ENCODE measurements at places on chromosomes 2 and 18.

GRCh38 chr2:180776921-180777320 is 203.5 kb upstream of the UBE2E3 start:
- DNase-seq = no peak

DNA sequence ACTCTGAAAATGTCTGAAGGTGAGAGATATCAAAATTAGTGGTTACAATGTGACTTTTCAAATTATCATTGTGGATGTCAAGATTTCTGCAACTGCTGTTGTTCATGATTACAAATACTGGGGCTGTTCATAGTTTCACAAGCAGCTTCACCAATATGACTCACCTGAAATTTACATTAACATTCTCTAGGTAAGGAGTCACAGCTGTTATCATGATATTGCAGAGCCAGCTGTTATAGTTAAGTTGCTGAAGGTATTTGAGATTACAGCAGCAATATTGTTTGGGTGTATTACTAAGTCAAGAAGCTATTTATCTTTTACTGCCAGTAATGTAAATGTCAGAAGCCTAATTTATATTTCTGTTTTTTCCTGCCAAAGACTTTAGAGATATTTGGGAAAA is 140.0 kb downstream of the MC4R start:
- DNase-seq = no peak

DNA sequence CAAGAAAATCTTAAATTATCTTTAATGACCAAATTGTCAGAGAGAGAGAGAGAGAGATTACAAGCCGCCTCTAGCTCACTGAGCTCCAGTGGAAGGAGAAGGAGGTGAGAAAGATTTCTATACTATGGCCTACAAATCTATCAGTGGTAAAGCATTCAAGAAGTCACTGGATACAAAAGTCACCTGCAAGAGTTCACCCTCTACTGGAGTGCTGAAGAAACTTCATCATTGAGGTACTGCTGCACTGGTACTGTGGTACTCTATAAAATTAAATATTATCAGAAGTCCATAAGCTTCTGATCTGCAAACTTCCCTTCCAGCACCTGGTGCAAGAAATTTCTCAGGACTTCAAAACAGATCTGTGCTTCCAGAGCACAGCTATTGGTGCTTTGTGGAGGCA is 48.3 kb upstream of the AGPS start:
- DNase-seq = no peak

DNA sequence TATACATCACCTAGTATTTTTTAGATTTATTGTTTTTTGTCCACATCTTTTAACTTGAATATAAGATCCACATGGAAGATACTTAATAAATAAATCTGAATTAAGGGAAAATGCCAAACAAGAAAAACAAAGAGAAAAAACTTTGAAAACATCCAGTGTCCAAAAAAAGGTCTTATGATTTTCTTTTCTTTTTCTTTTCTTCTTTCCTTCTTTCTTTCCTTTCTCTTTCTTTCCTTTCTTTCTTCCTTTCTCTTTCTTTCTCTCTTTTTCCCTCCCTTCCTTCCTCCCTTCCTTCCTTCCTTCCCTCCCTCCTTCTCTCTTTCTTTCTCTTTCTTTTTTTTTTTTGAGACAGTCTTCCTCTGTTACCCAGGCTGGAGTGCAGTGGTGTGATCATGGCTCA is 29.6 kb upstream of the WIPF1 start:
- no peak for DNase-seq

GRCh38 chr2:182358601-182359000 is 68.2 kb downstream of the PDE1A start:
- no peak for DNase-seq

- no peak for DNase-seq
These were observed 26.0 kb upstream of the ANXA4 start for GRCh38 chr2:69715964-69716363.

DNA sequence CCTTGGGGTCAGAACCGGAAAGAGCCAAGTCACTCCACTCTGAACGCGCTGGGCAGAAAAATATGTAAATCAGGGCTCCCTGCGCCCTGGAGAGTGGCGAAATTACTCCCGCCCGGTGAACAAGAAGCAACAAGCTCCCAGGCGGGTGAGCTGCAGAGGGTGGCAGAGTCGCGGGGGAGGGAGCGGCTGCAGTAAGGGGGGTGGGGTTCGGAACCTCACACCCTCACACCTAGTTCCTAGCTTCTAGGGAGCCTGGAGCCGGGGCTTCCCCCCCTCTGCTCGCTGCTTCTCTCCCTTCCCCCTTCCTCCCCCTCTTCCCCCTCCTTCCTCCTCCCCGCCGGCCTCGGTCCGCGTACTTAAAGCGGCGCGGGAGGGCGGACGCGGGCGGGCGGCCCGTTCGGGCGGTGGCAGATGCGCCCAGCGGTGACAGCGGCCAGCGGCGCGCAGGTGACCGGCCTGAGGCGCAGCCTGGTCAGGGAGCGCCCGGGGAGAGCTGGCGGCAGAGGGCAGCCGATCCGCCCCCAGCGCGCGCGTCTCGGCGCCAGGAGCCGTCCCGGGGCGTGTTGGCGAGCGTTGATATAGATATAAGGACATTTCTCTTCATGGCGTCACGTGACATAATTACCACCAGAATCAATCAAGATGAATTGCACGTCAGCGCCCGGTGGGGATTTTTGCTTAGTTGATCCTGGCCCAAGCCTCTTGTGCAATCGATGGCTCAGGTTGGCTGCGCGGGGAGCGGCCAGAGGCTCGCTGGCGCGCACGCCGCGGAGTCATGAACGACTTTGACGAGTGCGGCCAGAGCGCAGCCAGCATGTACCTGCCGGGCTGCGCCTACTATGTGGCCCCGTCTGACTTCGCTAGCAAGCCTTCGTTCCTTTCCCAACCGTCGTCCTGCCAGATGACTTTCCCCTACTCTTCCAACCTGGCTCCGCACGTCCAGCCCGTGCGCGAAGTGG is at the start of gene HOXD11:
HOXD11 (plus strand) TSS at position 700 of the 959 bp plus-strand sequence; CDS start at position 776, 76 bp downstream.
- no peak for DNase-seq

DNA sequence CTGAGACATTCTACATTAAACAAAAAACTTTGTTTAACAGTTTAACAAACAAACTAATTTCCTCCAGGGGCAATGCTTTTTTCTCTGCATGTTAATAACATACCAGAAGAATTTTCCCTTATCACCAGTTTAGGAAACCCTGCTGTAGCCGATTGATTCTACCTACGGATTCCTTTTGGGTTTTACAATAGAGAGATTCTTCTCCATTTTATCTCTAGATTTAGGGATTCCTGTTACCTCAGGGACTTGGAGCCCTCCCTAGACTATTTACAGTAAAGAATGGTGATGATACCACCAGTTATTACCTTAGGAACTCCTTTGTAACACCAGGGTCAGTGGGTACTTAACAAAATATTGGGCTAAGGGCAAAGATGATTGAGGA is 5.3 kb upstream of the ERICH2 start:
- DNase-seq = no peak

DNA sequence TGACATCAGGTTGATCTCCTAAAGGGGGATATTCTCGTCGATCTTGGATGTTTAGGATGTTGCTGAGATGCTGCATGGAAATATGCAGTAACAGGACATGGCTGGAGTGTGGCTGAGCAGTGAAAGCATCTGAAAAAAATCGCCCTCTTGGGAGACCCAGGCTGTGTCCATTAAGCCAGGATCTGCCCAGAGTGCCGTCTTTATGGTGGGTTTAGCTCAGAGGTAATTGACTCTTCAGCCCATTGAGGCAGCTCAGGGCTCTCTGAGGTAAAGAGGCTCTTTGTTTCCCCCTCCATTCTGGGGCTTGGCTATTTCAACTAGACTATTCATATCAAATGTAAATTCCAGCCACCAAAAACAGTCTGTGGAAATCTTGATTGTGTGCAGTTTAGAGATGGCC is 26.5 kb downstream of the OSBPL6 start:
- no peak for DNase-seq

GRCh38 chr18:58412844-58413666 is 215.8 kb downstream of the ALPK2 start:
- DNase-seq = no peak
